ENCODE measurements at places on chromosomes 2 and 18. TPM values are rescaled to one million over a fixed set of nuclear protein-coding genes. Genes with fewer than 3 reads are reported as not detected.

GRCh38 chr18:8507361-8507760, 101.9 kb upstream of the RAB12 start:
- no peak for DNase-seq

DNA sequence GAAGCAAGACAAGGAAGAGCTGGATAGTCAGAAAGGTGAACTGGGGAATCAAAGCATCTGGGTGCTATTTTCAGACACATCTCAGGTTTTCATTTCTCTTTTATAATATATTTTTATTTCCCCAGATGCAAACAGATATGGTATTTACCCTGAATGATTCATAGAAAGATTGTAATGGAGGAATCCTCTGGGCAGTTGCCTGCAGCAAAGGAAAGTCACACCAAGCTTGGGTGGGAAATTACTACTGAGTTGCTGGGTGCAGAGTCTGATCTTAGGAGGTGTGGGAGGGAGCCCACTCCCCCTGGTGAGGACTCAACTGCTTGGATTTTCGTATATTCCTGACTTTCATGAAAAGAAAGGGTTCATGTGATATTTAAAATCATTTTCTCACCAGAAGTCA, 2.1 kb downstream of the EFR3B start:
- no peak for DNase-seq

DNA sequence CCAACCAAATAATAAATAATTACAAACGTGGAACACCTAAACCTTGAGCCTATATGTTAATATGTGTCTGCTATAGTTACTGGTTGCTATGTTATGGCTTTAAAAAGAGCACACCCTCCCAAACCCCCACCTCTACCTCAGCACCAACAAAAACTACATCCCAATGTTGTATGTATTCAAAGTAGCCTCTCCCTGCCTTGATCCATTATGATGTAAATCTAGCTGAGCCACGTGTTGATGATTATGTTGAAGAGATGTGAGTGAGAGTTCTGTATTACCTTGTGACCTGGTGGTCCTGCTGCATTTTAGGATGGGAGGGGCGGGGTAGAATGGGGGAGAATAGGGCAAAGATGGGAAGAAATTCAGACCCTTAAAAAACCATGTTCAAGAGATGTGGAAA, 4.8 kb downstream of the MFSD6 start:
- no peak for DNase-seq

The LRP2 gene
- 0.02 TPM for total RNA-seq

GRCh38 chr2:222272446-222273015, 26.3 kb downstream of the PAX3 start:
- no peak for DNase-seq

- DNase-seq = no peak
Observed at GRCh38 chr18:62334120-62334519, 9.0 kb downstream of the TNFRSF11A start.

The ITPRIPL1 gene
- total RNA-seq = 33.3 TPM

The GNAL gene
- total RNA-seq = 0.04 TPM

DNA sequence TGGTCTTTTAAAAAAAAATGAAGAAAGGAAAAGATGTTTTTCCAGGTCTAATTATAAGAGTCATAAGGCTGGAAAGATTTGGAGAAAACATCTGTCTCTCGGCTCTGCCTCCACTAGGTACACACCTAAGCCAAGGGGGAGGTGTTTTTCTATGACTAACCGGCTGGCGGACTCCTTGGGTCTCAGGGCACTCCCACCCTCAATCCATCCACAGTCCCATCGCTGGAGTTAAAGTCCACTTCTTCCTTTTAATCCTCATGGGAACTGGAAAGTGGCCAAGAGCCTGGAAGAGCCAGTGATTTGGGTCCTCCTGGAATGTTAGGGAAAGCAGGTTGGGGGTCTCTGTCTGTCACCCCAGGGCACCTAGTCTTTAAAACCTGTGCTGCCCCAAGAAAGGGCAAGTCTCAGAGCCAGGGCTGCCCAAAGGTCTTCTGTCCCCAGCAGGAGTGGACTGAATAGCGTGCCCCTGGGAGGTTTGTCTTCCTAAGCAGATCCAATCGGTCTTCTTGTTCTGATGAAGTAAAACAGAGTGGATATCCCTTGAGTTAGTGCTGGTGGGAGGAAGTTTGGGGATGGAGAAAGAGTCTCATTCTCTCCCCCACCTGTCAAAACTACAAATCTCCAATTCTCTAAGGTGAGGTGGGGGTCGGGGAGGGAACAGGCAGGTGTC, 66.4 kb downstream of the MCFD2 start:
- DNase-seq = no peak

- DNase-seq = no peak
Observed at GRCh38 chr2:109270505-109271312, 141.7 kb downstream of the SH3RF3 start.

The NR4A2 gene
- total RNA-seq = 1.7 TPM

- no peak for DNase-seq
Observed at GRCh38 chr2:182591774-182592173, 124.3 kb upstream of the DNAJC10 start.

The MYO5B gene
- not detected for total RNA-seq

The BIN1 gene
- total RNA-seq = 140 TPM

DNA sequence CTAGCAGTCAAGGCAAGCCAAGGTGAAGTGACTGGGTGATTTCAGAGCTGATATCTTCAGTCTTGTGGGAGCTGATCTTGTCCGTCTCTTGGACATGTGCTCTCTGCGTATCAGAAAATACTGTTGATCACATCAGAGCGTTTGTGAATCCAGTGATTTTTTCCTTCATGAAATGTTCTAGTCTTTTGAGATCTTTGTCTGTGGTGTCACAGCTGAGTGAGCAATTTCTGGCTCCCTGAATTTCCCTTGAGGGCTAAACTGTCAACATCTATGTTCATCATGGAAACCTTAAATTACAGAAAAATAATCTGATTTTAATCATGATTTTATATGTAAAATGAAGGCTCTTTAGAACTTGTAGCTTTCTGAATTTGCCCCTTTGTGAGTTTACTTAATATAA, 432.0 kb downstream of the CCDC85A start:
- DNase-seq = no peak

- no peak for DNase-seq
Observed at GRCh38 chr2:235640926-235641723, 147.3 kb downstream of the AGAP1 start.

GRCh38 chr2:128736689-128737545, 418.2 kb upstream of the HS6ST1 start:
- peak; percentile 70 for DNase-seq

DNA sequence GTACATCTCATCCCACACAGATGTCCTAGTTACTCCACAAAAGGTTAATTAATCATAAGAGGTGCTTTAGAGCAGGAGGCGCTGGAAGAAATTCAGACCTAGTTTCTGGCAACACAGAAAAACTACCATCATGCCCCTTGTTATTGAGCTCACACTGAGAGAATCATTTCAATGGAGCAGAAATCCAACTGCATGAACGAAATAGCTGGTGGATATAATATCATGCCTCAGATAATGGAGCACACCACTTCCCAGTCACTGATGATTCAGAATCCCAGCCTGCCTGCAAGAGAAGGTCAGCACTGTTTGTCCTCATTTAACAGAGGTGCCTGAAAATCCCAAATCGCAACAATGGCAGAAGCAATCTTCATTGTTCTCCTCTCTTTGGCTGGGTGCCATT, 125.8 kb upstream of the CREB1 start:
- DNase-seq = no peak

GRCh38 chr2:206845877-206846276, 80.5 kb downstream of the FASTKD2 start:
- no peak for DNase-seq

Measured in activated CD4-positive, alpha-beta T cell treated with anti-CD3 and anti-CD28 coated beads, Interleukin-2, amount 10 ng/mL, durations not matched to agents 7 days and 5 days (primary cell).